ENCODE measurements at places on chromosomes 6 and 20.

GRCh38 chr20:8454137-8454712, 322.2 kb downstream of the PLCB1 start:
- no peak for DNase-seq

DNA sequence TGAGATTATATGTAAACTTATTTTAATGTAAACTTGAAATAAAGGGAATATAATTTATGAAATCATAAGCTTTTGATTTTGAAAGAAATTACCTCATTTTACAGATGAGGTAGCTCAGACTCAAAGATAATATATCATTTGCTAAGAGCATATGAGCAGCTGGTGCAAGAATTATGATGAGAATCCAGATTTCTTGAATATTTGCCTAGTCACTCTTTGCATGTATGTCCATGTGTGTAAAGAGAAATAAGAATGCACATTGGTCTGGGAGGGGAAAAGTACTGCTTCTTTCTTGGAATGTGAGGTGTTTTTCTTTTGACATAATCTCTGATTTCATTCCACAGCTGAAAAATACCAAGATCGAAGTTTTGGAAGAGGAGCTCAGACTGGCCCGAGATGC, 11.1 kb upstream of the SNRNP48 start:
- no peak for DNase-seq

GRCh38 chr20:25858495-25859425, 162.1 kb upstream of the ZNF337 start:
- no peak for DNase-seq

GRCh38 chr6:129369737-129370136, 340.2 kb downstream of the ARHGAP18 start:
- DNase-seq = no peak

DNA sequence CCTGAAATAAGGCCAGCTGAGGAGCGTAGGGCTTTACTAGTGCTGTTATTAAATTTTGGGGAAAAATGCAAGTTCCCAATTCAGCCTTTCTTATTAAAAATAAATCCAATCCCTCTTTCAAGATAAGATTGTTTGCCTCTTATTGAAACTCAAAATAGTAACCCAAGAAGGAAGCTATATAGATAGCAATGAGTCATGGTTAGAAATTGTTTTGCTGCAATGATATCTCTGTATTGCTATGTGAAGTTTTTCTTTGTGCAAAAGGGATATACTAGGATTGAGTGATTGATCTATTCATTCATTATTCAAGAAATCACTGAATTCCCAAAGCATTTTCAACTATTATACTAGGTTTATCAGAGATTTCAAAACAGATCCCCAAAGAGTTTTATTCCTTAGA, 93.0 kb upstream of the HDAC2 start:
- no peak for DNase-seq

DNA sequence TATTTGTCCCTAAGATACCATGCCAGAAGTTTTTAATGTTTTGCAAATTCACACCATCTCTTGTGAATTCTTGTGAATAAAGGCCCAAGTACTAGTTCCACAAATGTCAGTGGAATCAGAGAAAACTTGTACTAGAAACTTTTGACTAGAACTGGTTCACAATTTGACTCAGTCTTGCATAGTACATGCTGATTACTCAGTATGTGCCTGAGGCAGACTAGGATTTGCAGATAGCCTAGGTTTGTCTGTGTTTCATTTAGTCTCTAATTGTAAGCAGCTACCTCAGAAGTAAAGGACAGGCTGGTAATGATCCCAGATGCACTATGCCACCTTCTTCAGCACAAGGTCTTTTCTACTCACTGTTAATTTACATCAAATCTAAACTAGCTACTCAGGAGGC, 34.2 kb upstream of the GSTA4 start:
- no peak for DNase-seq

DNA sequence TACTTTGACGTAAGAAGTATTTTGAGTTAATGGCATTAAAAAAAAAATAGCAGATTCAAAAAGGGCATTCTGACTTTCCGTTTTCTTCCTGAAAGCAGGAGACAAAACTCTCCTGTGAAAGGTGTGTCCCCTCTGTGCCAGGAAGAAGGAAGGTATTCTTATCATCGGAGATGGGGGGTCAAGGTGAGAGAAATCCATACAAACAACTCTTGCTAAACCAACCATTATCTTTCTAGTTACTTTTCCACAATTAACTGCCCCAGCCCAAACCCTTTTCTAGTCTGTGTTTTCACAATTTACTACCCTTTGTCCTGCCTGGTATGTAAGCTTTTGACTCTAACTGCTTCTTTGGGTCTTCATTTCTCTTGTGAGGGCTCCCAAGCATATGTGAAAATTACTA, 717.3 kb downstream of the EPM2A start:
- no peak for DNase-seq

DNA sequence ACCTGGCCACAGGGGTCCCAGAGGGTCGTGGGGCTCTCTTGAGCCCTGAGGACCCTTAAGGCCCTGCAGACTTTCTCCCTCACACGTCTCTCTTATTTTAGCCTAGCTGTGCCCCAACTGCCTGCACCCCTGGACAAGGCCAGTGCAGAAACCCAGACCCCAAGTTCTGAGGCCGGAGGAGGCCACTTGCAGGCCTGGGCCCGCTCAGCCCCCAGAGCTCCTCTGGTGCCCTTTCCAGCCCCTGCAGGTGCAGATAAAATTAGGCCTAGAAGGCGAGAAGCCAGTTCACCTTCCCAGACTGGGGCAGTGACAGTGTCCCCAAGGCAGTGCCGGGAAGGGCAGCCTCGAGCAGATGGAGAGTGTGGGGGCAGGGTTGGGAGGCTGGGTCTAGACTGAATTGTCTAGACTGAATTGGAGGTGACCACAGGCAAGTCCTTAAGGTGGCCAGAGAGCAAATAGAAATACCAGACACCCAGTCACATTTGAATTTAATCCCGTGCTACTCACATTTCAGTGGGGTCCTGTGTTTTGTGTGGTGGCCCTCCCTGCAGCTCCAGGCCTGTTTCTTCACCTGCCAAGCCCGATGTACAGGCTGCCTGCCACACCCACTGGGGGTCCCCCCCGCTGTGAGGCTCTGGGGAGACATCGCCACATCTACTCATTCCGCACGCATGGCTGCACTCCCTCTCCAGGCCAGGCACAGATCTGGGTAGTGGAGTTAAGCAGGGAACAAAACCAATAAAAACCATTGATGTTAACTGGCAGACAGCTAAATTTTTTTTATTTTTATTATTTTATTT, 8.6 kb upstream of the IP6K3 start:
- no peak for DNase-seq

DNA sequence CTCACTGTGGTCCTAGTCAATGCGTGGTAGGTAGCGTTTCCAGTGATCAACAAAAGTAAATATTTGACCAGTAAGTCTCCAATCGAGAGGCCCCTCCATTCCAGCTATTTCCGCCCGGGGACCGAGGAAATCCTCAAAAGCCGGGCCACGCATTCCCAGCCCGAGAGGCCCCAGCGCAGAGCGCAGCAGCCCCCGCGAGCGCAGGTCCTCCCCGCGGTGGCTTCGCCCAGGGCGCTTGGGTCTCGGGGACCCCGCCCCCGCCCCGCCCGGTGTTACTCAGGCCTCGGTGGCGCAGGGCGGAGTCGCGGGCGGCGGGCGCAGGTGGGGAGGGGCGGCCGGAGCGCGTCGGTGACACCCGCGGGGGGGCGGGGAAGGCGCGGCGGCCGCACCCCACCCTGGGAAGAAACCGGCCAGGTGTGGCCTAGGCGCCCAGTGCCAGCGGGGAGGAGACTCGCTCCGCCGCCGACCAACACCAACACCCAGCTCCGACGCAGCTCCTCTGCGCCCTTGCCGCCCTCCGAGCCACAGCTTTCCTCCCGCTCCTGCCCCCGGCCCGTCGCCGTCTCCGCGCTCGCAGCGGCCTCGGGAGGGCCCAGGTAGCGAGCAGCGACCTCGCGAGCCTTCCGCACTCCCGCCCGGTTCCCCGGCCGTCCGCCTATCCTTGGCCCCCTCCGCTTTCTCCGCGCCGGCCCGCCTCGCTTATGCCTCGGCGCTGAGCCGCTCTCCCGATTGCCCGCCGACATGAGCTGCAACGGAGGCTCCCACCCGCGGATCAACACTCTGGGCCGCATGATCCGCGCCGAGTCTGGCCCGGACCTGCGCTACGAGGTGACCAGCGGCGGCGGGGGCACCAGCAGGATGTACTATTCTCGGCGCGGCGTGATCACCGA, at the start of gene DSP:
DSP (plus strand) TSS at position 497 of the 890 bp plus-strand sequence; CDS start at position 742, 245 bp downstream.
- no peak for DNase-seq

DNA sequence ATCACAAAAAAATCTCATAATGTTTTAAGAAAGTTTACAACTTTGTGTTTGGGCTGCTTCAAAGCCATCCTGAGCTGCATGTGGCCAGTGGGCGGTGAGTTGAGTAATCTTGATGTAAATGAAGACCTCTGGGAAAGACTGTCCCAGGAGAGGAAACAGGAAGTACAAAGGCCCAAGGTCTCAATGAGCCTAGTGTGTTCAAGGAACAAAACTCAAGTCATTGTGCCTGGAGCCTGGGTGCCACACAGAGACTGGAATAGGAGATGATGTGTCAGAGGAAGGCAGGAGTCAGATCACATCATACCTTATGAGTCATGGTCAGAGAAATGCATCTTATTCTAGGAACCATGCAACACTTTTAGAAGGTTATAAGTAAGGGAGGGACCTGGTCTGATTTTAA, 51.5 kb downstream of the COL19A1 start:
- DNase-seq = no peak

DNA sequence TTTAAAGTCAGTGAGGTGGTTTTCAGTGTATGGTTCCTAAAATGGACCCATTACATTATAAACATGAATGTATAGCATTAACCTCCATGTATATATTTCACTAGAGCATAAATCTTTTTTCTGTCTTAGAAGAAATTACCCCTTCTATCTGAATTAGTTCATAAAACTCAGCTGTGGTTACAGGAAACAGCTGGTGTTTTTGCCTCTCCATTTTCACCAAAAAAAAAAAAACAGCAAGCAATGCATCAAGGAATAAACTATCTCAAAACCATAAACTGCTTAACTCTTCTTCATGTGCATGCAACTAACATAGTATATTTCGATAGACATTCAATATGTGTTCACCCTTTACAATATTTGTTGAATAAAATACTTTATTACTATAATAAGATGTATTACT, 40.2 kb downstream of the MOXD1 start:
- DNase-seq = no peak

DNA sequence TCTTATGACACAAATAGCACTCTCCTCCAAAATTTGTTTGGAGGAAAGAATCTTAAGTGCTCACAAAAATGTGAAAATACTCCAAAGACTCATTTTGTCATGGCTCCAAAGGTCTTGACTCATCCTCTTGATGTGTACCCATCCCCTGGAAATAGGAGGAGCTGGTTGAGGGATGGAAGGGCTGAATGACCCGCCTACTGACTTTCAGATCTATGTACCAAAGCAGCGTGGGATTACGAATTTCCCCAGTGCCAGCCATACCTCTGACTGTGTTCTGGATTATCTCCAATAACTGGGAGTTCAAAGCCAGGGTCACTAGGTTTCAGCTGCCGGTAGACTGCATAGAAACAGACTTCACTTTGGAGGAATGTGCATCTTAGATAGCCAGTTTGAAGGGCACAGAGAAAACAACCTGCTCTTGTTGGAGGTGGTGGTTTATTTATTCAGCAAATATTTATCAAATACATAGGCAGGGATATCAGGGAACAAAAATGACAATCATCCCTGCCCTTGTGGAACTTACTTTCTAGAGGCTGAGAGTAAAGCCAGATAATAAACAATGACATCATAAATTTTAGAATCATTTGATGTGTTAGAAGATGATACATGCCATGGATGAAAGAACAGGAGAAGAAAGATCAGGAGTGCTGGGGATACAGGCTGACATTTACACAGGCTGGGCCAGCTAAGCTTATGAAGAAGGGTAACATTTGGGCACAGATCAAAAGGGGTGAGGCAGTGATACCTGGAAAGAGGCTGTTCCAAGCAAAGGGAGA, 246.6 kb downstream of the TBXT start:
- no peak for DNase-seq

- DNase-seq = no peak
Measured at GRCh38 chr6:53937461-53937860, 142.7 kb downstream of the LRRC1 start.

DNA sequence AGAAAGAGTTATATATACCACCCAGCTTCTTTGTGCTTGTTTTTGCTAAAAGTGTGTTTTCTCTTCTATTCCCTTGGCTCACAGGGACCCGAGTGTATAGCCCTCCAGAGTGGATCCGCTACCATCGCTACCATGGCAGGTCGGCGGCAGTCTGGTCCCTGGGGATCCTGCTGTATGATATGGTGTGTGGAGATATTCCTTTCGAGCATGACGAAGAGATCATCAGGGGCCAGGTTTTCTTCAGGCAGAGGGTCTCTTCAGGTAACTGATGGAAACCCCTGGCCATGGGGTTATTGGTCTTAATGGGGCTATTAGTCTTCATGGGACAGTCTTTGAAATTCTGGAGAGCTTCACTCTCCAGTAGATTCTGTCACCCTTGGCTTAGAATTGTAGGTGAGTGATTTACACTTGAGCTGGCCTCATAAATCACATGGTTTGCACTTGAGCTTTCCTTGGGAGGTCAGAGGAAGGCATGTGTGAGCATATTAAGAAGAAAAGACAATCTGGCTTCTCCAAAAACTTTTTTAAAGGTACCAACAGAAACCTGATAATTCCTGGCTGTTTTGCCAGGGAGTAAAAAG, 3.0 kb downstream of the PIM1 start:
- no peak for DNase-seq

GRCh38 chr6:63549076-63549475, 23.2 kb upstream of the LOC128125822 start:
- no peak for DNase-seq

DNA sequence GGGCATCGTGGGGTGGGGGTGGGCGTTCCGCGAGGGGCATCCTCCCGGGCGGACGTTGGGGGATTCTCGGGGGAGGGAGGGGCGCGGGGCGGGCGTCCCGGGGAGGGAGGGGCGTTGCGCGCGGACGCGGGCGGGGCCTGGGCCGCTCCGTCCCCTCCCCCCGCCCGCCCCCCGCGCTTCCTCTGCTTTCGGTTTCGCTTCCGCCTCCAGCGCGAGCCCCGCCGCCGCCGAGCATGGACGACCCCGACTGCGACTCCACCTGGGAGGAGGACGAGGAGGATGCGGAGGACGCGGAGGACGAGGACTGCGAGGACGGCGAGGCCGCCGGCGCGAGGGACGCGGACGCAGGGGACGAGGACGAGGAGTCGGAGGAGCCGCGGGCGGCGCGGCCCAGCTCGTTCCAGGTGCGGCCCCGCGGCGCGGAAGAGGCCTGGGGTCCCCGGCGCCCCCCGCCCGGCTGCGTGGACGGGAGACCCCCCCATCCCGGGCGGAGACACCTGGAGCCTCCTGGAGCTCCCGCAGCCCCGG, at the start of gene OGFR:
OGFR (plus strand) TSS at position 209 of the 528 bp plus-strand sequence; CDS start at position 234, 25 bp downstream.
- no peak for DNase-seq

DNA sequence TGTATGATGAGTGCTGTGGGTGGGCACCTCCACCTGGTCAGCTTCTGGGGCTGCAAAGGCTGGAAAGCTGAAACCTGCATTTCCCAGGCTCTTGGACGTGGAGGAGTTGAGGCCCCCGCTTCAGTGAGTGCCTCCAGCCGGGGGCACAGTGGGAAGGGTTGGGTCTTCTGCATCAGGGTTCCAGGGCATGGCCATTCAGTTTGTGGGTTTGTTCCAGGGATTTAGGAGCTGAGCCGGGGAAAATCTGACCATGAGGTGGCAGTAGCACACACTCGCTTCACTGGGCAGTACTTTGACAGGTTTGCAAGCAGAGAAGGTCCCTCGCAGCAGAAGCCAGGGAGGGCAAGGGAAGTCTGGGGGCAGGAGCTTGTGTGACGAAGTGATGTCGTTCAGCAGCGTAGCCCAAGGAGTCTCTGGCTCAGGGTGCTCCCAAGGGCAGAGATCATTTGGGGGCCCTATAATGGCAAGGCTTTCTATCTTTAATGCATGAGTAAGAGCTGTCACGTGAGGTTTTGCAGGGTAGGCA, 69.5 kb upstream of the SULF2 start:
- DNase-seq = no peak

Measured in pons (tissue), 1 donor.